ENCODE measurements at places on chromosomes 5 and 9.
A peak's percentile ranks its signal among the peaks of the same experiment; 100 is the strongest.

DNA sequence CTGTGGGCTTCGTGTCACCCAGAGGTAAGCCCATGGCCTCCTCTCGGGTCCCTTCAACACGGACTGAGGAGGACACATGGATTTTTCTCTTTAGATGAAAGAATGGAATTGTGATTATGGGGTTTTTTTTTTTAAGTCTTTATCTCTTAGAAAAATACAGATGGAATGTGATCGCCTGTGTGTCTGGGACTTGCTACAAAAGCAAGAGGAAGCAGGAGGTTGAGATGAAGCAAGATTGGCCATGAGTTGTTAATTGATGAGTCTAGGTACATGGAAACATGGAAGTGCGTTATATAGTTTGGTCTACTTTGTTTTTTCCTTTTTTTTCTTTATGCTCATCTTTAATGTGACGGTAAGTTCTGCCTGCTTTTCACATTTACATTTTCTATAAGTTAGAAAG, 14.6 kb downstream of the USP20 start:
- no peak for DNase-seq

DNA sequence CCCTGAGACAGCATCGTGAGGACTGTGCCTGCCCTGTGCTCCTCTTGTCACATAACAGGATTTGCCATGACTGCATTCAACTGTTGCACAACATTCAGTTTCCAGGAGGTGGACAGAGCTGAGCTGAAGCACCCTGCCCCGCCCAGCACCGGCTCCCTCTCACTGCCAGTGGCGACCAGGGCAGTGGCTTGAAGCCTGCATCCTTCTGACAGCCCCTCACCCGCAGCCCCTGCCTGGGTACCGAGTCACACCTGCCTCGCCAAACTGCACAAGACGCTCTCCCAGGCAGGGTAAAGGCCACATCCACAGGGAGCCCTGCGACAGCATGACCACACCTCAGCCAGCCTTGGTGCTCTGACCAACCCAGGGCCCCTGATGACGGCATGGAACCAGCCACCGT, 59.9 kb upstream of the ZNF354A start:
- no peak for DNase-seq

- DNase-seq: no peak
These were observed 3.6 kb upstream of the JADE2 start for GRCh38 chr5:134521841-134522240.

DNA sequence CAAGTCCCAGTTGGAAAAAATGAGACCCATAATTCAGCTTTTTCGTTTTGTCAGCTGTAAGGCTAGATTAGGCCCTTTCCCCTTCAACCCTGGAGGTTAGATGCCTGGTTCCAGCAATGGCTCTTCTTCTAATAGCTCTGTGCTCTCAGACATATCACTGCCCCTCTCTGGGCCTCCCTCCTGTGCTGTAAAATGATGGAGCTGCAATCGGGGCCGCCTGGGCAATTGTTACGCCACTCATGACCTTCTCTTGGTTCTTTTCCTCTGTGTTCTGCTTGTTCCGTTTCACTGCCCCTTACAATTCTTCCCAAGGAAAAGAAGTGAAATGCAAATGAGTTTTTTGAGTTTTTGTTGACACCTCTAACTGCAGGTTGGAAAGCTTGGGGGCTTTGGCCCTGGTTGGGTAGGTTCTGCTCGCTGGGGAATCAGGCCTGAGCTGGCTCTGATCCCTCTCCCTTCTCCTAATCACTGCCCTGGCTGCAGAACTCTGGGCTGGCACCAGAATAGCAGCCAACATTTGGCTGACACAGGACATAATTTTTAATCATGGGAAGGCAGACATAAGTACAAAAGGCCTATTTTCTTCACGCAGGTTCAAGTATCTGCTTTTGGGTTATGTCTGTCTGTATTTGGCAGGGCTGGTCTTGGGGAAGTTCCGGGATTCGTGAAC, 110.9 kb downstream of the FOXD1 start:
- no peak for DNase-seq

DNA sequence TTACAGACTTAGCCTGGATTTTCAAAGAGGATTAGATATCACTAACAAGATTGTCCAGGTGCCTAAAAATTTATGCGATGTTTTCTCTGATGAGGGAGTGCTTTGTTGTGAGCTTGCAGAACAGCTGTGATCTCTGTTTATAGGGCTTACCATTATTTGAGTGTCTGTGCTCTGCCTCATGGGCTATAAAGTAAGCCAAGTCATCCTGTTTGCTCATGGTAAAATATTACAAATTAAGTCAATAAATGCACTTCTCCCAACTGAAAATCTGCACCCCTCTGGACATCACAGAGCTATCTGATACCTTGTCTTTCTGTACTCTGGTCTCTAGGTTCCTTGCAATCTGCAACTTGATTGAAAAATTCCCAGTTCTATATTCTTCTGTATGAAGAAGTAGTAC, 293.4 kb upstream of the ACTBL2 start:
- no peak for DNase-seq

- DNase-seq: no peak
These were observed 336.6 kb upstream of the DAB2 start for GRCh38 chr5:39761199-39761950.

GRCh38 chr9:131585375-131585774, 40.1 kb downstream of the PRRT1B start:
- DNase-seq: peak; percentile 38

DNA sequence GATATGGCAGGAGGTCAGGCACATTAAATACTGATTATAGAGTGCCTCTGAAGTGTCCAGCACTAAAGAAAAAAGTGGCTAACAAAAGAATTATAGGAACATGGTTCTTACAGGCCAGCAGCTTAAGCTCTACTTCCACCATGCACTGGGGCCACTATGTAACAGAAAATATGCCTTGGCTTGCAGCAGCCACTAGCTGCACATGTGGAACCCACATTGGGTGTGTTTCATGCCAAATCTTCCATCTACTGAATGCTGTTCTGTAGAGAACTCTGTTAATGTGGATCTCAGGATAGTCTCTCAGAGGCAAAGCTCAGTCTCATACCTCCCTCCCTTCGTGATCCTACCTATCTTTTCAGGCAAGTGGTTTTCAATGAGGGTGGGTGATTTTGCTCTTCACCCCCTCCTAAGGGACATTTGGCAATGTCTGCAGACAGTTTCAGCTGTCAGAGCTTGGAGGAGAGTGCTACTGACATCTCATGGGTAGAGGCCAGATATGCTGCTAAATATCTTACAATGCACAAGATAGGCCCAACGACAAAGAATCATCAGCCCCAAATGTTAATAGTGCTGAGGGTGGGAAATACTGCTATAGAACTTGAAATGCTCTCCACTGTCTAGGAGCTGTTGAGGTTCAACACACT, 218.9 kb downstream of the TARS1 start:
- DNase-seq: no peak

GRCh38 chr9:23120630-23121029, 674.0 kb downstream of the DMRTA1 start:
- DNase-seq: no peak

DNA sequence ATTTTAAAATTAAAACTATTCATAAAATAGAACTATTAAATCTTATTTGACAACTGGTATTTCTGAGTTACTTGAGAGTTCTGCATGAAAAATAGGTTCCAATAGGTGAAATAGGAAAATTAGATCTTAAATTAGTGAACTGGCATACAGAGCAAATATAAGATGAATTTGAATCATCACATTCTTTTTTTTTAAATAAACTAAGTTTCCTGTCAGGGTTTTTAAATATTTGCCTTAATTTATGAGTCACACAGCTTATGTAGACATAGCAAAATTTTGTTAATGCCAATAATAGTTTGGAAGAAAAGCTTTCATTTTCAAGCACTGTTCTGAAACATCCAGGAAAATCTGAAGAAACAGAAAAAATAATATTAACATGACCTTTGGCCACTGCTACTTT, 311.7 kb upstream of the HAPLN1 start:
- DNase-seq: no peak

DNA sequence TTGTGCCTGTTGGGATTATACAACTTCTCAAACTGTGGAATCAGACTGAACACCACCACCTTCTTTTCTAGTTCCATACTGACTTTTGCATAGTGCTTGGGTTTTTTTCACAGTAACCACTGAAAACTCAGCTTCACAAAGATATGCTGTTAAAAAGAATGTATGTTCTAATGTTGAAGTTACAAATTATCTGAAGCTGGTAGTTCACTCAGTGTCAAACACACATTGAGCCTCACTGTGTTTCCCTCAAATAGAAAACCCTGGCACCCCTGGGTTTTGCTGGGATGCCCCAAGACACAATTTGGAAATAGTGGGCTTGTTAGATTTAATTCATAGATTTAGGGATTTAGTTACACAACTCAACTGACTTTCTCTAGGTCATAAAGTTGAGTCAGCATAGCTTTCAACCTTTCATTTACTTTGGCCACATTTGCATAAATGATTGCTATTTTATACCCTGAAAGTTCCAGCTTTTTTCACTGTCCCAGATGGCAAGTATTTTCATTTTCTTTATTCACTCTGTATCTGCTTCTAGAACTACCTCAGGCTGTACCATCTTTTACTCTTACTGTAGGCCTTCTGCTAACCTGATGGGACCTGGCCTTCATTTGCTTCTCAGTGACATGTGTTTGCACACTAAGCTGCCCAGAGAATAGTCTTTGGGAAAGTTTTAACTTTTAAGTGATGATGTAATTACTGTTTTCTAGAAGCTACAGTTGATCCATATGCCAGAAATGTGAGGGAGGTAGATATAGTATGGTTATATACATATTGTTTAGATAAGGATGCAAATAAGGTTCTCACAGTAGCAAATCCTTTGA, 115.1 kb downstream of the CDC42SE2 start:
- DNase-seq: no peak

GRCh38 chr9:761793-762560, 79.5 kb upstream of the DMRT1 start:
- no peak for DNase-seq

DNA sequence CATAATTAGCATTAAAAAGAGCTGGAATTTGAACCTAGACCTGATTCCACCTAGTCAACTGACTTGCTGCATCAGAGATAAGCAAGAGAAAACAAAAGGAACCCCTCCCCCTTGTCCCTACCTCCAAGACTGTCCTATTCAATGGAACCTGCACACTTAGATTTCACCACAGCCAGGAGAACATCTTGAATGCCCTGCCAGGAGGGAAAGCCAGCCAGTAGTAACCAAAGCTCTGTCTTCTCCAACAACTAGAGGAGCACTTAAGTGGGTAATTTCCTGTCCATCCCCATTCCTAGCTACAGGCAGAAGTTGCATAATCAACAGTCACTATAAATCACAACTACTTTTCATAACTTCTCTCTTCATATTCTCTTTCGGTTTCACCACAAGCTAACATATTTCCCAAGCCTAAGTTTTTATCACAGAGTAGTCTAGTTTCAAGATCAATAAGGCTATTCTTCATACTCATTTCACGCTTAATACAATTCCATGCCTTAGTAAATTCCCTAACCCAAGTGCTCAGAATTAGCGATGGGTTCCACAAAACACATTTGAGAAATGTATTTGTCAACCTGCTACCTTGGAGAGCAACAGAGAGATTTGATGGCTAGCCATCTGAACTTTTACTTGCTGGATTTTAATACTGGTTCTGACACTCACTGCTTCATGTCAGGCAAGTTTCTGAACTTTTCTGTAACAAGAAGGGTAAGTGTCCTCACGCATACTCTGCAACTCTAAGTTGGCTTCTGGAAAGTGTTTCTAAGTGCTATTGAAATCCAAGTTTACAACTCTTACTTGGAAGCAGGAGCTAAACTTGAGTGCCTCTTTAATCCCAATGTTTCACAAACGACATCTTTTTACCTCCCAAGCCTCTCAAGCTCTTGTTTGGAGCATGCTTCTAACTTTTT, 2.0 kb downstream of the DENND1A start:
- DNase-seq: no peak

- DNase-seq: no peak
These were observed 131.4 kb downstream of the FAM114A2 start for GRCh38 chr5:153907170-153907775.

GRCh38 chr5:163718272-163718671, 212.9 kb downstream of the MAT2B start:
- no peak for DNase-seq

DNA sequence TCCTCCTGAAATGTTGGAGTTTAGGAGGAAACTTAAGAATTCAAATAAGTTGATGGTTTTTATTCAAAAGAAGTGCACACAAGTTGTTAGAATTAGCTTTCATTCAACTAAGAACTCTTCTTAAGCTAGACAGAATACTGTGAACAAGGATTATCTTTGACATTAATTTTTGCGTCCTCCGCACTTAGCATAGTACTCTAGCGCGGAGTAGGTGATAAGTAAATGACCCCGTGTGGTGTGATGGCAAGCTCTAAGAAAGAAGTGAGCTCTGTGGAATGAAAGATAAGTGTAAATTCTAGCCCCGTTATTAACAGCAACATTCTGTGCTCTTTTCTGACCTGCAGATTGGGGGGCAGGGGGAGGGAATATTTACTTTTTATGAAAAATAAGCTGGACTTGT, 1.0 kb downstream of the BRIX1 start:
- DNase-seq: no peak

- DNase-seq: no peak
These were observed 245.4 kb downstream of the PCSK5 start for GRCh38 chr9:76135902-76136301.

- no peak for DNase-seq
These were observed 25.9 kb upstream of the AP3B1 start for GRCh38 chr5:78320401-78320800.

DNA sequence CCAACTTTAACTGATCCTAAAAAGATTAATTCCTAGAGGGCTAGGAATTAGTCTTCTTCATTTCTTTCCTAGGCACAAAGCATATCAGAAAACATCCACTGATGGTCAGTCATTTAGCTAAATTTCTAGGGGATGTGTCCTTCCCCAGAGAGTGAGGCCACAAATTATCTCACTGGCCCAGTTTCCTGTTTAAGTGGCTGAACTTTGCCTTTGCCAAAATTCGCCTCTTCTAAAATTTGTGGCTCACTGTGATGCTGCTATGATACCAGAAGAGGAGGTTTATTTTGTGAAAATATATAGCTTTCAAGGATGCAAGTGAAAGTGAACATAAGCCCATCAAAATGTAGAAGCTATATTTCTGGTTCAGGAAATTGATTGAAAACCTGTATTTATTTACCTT, 98.1 kb upstream of the FER start:
- DNase-seq: no peak

DNA sequence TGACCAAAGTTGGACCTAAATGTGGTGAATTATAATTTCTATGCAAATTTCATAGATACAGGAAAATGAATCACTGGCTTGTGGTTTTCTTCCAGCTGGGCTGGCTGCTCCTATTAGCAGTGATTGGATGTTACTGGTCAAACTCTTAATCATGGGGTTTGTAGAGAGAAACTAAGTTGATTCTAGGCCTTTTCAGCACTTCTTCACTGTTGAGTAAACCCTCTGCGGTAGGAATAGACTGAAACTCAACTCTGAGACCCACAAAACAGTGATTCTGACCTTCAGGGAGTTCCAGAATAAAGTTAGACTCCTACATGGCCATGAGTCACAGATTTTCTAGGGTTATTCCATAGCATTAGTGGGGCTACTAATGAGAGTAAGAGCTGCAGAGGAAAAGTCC, 47.9 kb upstream of the FKTN start:
- no peak for DNase-seq

GRCh38 chr9:69115621-69116020, 58.5 kb upstream of the TJP2 start:
- DNase-seq: no peak

GRCh38 chr9:130283539-130284248, 18.1 kb downstream of the HMCN2 start:
- DNase-seq: no peak

All from stimulated activated CD4-positive, alpha-beta T cell treated with anti-CD3 and anti-CD28 coated beads, Interleukin-4, amount 100 ng/mL, for 24 hours (primary cell).